ENCODE measurements at places on chromosomes 4 and X.

GRCh38 chrX:12871257-12871656, 4.4 kb downstream of the TLR7 start:
- DNase-seq = no peak

DNA sequence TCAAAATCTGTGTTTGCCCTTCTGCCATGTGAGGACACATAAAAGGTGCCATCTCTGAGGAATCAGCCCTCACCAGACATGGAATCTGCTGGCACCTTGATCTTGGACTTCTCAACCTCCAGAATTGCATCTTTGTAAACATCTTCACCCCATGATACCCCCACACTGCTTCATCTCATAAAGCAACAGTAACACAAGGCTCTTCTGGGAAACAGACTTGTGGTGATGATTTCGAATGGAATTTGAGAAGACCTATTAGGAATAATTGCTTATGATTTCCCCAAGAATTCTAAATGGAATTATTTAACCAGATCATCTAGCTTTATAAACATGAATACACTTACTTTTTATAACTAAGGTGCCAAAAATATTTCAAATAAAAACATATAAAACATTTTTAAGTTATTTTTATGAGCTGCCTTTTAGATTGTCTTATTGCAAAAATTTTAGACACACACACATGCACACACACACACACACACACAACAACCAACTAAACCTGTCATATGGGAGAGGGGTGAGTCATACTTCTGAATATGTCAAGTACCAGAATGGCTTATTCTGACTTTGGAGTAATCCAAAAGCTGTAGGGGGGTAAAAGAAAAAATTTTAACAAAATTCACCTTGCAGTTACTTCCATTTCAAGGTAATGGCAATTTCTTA, 82.0 kb downstream of the USP46 start:
- DNase-seq = no peak

DNA sequence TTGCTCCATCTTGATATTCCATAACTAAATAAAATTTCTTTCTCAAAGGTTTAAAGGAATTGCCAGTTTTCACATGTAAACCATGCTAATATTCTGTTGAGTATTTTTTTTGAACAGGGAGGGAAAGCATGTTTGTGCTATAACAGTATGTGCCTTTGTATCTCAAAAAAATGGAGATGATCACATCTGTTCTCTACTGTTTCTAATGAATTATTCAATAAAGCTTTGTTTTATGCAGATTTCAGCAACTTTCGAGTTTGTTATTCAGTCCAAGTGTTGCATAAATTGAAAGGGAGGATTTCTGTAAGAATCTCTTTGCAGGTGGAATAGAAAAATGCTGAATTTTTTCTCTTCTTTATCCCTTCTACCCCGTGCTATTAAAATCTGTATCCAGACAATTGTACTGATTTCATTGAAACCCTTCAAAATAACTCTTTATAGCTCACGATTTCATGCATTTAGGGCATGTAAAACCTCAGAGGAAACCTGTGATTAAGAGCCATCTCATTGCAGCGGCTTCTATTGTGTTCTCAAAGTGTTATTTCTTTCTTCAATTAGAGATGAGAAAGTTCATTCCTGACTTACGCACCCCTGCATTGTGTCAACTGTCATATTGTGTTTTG, 42.1 kb downstream of the NEIL3 start:
- no peak for DNase-seq

GRCh38 chr4:8279321-8280157, 10.0 kb downstream of the HTRA3 start:
- DNase-seq = no peak

GRCh38 chr4:106659371-106659770, 290.8 kb upstream of the GIMD1 start:
- DNase-seq = no peak

- DNase-seq = peak; percentile 88
These were observed 287.8 kb downstream of the RAPGEF2 start for GRCh38 chr4:159390648-159391047.

DNA sequence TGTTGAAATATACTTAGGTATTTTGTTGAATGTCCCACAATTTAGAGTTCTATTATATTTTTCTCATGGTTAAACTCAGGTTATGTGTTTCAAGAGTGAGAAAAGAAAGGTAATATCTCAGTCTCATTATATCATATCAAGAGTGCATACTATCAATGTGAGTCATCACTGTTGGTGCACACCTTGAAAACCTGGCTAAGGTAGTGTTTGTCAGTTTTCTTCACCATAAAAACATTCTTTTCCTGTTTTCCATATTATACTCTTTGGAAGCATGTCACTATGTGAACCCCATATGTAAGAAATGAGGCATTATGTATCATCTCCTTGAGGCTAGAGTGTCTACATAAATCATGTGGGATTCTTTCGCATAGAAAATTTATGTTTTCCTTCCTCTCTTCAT, 307.6 kb upstream of the CTSO start:
- no peak for DNase-seq

DNA sequence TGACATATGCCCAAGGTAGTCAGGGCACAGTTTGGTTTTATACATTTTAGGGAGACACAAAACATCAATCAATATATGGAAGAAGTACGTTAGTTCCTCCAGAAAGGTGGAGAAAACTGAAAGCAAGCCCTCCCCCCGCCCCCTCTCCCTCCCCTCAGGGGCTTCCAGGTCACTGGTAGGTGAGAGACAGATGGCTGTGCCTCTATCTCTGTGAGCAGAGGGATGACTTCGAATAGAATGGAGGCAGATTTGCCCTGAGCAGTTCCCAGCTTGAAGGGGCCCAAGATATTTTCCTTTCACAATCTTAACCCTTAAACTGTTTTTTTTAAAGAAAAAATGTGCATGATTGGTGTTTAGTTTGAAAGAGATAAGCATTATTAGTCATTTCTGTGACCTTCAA, 114.0 kb downstream of the PCDH10 start:
- DNase-seq = no peak

- DNase-seq = no peak
These were observed 586 bp upstream of the NSG1 start for GRCh38 chr4:4386296-4386735.

GRCh38 chr4:67366311-67366861, 178.9 kb downstream of the CENPC start:
- DNase-seq = no peak

- DNase-seq = no peak
These were observed 264.7 kb downstream of the PTTG2 start for GRCh38 chr4:38224850-38225249.

GRCh38 chr4:93072292-93072691, 756.3 kb upstream of the ATOH1 start:
- DNase-seq = no peak

- DNase-seq = no peak
These were observed 8.8 kb downstream of the MTM1 start for GRCh38 chrX:150577174-150577573.

DNA sequence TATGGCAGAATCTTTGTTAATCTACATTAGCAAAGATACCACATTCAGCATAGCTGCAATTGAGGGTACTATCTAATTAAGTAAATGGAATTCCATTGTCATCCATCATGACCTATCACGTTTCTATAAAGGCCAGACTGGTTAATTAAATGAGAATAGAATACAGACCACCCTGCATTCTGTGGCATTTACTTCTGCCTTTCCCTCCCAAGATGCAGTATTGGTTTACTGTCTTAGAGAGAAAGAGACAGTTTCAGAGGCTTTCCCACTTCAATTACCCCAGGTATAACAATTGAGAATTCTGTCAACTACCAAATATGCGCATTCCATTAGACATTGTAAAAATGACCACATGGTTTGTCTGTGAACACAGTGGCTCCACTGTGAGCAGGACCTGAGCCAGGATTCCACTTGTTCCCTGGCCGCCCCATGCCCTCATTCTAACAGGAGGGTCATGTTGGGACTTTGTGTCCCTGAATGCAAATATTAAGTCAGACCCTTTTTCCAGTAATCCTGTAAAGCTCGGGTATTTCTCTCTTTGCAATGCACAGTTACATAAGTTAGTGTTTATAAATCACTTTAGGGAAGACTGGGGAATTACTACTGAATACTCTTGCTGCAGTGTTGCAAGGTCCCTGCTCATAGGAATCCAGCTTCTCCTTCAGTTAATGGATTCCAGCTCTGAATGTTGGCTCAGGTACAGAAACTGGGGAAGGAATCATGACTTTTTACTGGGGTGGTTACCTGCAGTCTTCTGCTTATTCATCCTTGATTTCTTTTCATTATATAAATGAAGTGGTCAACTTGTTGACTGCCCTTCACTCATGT, 261.0 kb downstream of the PDGFC start:
- no peak for DNase-seq

DNA sequence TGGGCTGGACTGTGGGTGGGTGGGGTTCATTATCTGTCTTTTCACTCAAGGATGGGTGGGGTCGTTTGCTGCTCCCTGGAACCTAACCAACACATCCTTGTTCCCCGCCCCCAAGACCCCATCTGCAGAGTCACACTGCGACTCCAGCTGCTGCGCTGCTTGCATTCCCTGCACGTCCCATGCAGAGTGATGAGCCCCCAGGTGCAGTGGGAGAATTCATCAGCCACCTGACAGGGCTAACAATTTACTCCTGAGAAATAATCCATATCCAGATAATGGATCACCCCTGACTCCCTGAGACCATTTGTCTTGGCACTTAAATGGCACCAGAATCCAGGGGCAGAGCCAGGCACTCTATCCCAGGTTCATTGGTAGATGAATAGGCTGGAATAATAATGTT, 12.4 kb upstream of the ARHGAP36 start:
- DNase-seq = no peak

GRCh38 chrX:11579636-11580600, 85.8 kb downstream of the ARHGAP6 start:
- no peak for DNase-seq

- no peak for DNase-seq
These were observed 105.0 kb downstream of the HNRNPD start for GRCh38 chr4:82268826-82269193.

DNA sequence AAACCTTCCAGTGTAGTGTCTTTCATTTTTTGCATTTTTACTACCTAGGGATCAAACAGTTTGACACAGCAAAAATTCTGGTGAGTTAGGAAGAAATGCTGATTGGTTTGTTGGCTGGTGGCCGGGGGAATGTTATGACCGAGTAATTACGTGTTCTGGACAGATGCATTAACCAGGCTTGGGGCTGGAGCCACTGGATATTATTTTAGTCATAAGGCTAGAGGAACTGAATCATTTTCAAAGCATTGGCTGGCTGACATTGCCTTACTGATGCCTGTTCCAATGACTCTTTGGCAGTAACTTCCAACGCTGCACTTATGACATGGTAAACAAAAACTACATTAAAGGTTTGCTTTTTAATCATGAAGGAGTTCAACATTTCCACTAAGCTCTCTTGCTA, 84.6 kb downstream of the FBXO8 start:
- DNase-seq = peak; percentile 82

- no peak for DNase-seq
These were observed 58.2 kb downstream of the CD38 start for GRCh38 chr4:15836362-15836761.

- DNase-seq = no peak
These were observed 2054.9 kb downstream of the PCDH7 start for GRCh38 chr4:32775049-32775448.

DNA sequence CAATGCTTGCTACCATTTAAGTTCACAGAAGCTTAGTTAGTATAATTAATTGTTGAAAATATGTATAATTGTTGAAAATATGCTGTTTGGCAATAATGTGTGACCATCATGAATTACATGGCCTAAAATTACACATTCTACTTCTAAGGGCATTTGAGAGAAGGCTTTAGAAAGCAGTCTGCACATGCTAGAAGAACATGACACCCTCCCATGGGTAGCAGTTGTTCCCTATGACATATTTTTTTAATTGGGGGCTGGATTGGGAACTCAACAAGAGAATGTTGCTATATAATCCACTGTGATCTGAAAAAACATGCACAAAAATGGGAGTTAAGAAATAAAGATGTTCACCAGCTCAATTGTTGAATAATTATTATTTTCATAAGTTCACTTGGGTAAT, 331.4 kb downstream of the ARHGAP24 start:
- DNase-seq = no peak

GRCh38 chr4:76198411-76199237, 15.0 kb downstream of the SCARB2 start:
- DNase-seq = no peak

- no peak for DNase-seq
These were observed at the start of gene NOX1 for GRCh38 chrX:100874325-100874724. TSS of gene NOX1 (minus strand) at chrX:100874359. CDS start at chrX:100874139, 220 bp downstream.

- no peak for DNase-seq
These were observed 170.4 kb downstream of the SMIM20 start for GRCh38 chr4:26084414-26084813.

GRCh38 chrX:31219174-31219573, 147.3 kb upstream of the FTHL17 start:
- no peak for DNase-seq

- no peak for DNase-seq
These were observed 106.4 kb upstream of the RPS6KA3 start for GRCh38 chrX:20373063-20373462.

DNA sequence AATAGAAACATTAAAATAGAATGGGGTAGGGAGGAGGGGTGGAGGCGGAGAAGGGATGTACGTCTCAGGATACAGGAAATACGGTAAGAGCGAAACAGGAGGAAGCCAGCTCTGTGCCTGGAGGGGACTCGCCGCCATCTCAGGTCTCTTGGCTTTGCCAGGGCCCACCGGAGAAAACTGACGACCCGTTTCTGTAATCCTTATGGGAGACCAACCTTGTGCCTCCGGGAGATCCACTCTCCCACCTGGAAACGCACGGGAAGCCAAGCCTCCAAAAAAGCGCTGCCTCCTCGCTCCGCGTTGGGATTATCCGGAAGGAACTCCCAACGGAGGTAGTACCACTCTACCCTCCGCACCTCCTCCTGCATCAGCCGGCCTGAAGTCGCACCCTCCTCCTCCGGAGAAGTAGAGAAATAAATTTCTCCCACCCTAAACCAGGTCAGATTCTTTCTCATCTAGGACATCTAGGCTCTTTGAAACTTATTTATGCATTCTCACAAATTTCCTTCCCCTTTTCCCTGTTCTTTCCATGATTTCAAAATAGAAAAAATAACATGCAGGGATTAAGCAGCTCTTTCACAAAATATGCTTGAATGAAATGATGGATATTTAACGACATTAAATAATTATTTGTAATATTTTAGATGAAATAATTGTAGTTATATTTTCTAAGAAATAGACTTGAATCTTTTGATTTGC, at the start of gene NBDY:
TSS of gene NBDY (plus strand) at position 92 of the 699 bp plus-strand sequence. CDS start at position 203, 111 bp downstream.
- no peak for DNase-seq

DNA sequence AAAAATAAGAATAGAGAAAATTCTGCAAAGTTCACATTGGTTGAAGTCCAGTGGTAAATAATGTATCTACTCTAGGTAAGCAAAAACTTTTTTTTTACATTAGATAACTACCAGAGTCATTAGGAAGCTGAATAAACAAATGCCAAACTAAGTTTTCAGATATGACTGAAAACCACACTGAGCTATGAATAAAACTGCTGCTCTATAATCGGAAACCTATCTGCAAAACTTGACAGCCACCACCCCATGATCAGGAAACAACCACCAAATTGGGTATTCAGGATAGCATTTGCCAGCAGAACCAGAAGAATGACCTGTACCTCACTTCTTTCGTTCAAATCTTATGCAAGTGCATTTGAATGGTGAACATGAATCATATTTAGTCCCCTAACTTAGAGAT, 173.0 kb upstream of the TET2 start:
- no peak for DNase-seq

- DNase-seq = no peak
These were observed 138.2 kb downstream of the RNF150 start for GRCh38 chr4:140995058-140995457.
